Foreskin keratinocyte (primary cell): ENCODE measurements at places on chromosomes 6 and 20. TPM values are rescaled to one million over a fixed set of nuclear protein-coding genes. Genes with fewer than 3 reads are reported as not detected.

CST5 gene
- not detected in 2 replicates for total RNA-seq

MYL9 gene
- total RNA-seq: 5.3 and 7.7 TPM in 2 replicates

SPAG4 gene
- total RNA-seq: 1.5 and 3.2 TPM in 2 replicates

DPM1 gene
- 74.5 and 78.3 TPM in 2 replicates for total RNA-seq

LY6G6F gene
- total RNA-seq: not detected in 2 replicates

MPIG6B gene
- not detected in 2 replicates for total RNA-seq

GHRH gene
- total RNA-seq: not detected in 2 replicates

RIPOR3 gene
- total RNA-seq: 0.07 TPM in 2 replicates

BEND6 gene
- 1.8 TPM in 2 replicates for total RNA-seq

PBOV1 gene
- total RNA-seq: not detected in 2 replicates

SPATS1 gene
- total RNA-seq: not detected in 2 replicates

PRDM13 gene
- total RNA-seq: not detected in 2 replicates

DNMT3B gene
- 2.6 and 2.7 TPM in 2 replicates for total RNA-seq

LY6G6D gene
- total RNA-seq: not detected in 2 replicates

NT5E gene
- 297 and 365 TPM in 2 replicates for total RNA-seq

BMP6 gene
- total RNA-seq: 0.18 and 2.3 TPM in 2 replicates

PRSS35 gene
- total RNA-seq: not detected in 2 replicates

EMILIN3 gene
- 0.04 TPM in 1 of 2 replicates, not detected in the other for total RNA-seq

RNF182 gene
- total RNA-seq: 0.67 and 0.85 TPM in 2 replicates

TPBG gene
- 46.7 and 49.5 TPM in 2 replicates for total RNA-seq

PACSIN1 gene
- 0.07 TPM in 1 of 2 replicates, not detected in the other for total RNA-seq

GABRR1 gene
- total RNA-seq: not detected in 2 replicates

CLPSL2 gene
- total RNA-seq: not detected in 2 replicates

HSPA1L gene
- 0.46 and 0.58 TPM in 2 replicates for total RNA-seq

GPX5 gene
- not detected in 2 replicates for total RNA-seq

REM1 gene
- total RNA-seq: not detected in 2 replicates

TFEB gene
- total RNA-seq: 3.1 and 3.6 TPM in 2 replicates

PTCHD4 gene
- total RNA-seq: 0.20 and 0.25 TPM in 2 replicates

TTK gene
- total RNA-seq: 31.7 and 38.8 TPM in 2 replicates

NKX2-2 gene
- not detected in 2 replicates for total RNA-seq

LRRC73 gene
- total RNA-seq: 0.37 and 0.39 TPM in 2 replicates
